Left lobe of liver (tissue), 2 donors: ENCODE measurements at places on chromosomes 3 and 15.
A peak's percentile ranks its signal among the peaks of the same experiment; 100 is the strongest.

DNA sequence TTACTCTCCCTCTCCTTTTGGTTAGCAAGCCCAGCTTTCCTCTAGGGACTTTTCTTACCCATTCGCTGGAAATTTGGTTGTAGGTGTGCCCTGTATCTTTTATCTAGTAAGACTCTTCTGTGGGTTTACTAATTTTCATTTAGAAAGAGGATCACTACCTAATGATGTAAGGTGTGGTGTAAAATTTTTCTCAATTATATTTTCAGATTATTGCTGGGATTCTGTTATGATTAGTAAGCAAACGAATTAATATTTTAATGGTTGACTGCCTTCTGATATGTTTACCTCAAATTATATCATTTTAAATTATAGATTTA, 28.5 kb downstream of the PLCL2 start:
- DNase-seq = no peak

- no peak for DNase-seq
These were observed 2.0 kb upstream of the TBL1XR1 start for GRCh38 chr3:177199206-177199760.

GRCh38 chr15:74179983-74180880, 6.7 kb downstream of the ISLR start:
- DNase-seq = no peak

- peak; percentile 21 for DNase-seq
These were observed 112.2 kb upstream of the MEF2A start for GRCh38 chr15:99453637-99454030.

GRCh38 chr3:188529228-188529627, 375.3 kb downstream of the LPP start:
- no peak for DNase-seq

DNA sequence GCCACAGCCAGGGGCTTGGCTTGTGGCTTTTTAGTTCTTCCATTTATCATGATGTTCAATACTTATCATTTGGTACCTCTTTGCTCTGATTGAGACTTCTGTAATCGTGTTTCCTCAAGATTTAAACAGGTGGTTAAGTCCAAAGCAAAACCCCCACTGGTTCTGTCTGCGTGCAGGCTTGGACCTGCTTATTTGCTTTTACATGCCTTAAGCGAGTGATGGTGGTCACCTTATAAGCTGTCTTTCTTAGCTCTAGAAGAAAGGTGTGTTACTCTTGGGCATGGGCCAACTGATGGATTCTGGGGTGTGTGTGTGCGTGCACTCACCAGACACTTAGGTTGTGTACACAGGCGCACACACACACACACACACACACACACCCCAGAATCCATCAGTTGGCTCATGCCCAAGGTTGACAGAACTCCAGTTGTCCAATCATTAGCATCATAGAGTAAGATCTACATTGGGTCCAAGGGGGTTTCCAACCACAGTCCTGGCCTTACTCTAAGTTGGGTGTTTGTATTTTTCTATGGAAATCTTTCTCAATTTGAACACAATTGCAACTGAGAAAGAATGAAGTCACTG, 1.2 kb downstream of the MYZAP start:
- DNase-seq = no peak

GRCh38 chr3:187130346-187131066, 8.8 kb downstream of the RPL39L start:
- no peak for DNase-seq

DNA sequence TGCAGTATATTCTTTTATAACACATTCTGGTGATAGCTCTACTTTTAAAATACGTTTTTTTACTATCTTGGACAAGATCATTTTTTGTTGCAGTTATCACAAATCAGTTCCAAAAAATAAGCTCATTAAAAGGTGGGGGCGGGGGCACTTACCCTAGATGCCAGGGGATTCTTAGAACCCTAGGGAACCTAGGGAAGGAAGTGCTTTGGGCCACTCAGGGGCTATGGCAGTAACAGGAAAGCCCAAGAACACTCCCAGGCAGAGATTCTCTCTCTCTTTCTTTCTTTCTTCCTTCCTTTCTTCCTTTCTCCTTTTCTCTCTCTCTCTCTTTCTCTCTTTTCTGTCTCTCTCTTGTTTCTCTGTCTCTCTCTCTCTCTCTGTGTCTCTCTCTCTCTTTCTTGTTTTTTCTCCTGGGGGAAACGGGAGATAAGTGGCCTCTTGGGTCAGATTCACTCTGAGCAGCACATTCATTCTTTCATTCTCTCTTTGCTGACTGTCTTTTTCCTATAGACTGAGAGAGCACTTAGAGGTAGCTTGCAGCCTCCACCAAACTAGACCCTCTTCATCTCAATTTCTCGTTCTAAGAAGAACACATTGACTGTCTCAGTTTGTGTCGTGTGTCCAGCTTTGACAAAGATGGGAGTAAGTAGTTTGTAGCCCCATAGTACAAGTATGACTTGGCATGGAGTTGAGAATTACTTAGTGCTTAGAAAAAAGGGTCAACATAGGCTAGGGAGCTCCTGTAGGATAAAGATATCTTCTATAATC, 16.6 kb downstream of the SCAANT1 start:
- no peak for DNase-seq

GRCh38 chr3:83500422-83500821, 1458.4 kb upstream of the CADM2 start:
- DNase-seq = peak; percentile 51

GRCh38 chr3:167382155-167382554, 2.1 kb upstream of the ZBBX start:
- no peak for DNase-seq

DNA sequence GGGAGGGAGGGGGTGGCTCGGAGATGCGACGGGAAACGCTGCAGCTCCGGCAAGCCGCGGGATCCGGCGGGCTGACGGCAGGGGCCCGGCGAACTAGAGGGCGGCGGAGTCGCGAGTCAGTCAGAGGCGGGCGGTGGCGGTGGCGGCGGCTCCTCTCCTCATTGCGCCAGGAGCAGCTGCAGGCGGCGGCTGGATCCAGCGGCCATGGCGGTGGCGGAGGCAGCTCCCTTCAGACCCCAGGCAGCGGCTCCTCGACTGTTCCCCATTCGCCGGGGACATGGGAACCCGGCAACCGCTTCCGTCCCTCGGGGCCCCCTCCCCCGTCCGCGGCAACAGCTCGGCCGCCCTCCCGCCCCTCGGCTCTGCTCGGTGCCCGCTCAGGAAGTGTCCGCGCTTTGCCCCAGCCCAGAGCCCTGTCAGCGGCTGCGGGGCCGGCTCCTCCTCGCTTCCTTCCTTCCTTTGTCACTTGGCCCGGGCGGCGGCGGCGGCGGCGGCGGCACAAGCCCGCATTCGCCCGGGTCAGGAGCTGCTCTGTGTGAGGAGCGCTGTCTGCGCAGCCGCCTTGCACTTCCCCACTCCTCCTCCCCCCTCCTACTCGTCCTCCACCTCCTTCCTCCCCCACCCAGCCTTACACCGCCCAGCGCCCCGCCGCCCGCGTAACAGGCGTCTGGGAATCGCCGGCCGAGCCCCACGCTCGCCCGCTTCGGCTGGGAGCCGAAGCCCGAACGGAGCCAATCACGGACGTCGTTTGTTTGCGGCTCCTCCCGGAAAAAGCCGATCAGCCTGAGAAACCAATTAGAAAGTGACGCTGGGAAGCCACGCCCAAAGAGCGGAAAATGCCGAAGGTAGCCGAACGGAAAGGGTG, at the start of gene GSK3B:
Gene GSK3B (minus strand): TSS at position 537 of the 865 bp plus-strand sequence. CDS start 1,013 bp downstream, outside the sequence.
- peak; percentile 80 for DNase-seq

GRCh38 chr3:33114622-33115023, 809 bp downstream of the CRTAP start:
- DNase-seq = no peak

- no peak for DNase-seq
These were observed 51.6 kb upstream of the ACKR4 start for GRCh38 chr3:132545471-132545870.

DNA sequence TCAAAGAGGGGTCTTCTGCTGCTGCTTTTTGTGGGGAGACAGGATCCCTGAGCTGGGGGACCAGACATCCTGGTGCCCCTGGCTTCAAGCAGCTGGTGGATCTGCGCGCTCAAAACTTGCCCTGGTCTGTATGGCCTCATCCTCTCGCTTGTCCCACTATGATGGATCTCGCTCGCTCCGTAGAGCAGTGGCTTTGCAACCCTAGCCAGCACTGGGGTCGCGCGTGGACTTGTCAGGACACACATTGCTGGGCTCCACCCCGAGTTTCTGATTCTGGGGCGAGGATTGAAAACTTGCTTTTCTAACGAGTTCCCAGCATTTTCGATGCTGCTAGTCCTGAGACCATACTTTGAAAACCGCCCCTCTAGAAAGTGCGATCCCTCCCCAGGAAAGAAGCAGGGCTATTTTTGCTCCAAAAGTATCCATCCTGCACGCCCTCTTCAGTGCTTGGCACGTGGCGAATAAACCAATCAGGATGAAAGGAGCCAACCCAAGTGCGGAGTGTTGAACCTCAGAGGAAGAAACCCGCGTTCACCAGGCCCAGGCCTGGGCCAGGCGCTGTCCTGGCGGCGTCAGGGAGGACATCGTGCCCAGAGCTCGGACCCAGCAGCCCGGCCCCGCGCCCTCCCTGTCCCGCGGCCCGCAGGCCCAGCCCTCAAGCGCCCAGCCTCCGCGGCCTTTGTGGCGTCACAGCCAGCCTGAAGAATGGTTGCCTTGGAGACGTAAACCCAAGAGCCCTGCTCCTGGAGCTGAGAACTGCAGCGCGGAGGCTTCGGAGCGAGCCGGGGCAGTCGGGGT, at the start of gene CFAP100:
Gene CFAP100 (plus strand): TSS at position 731 of the 798 bp plus-strand sequence. CDS start 1,092 bp downstream, outside the sequence.
- no peak for DNase-seq
